ENCODE measurements at places on chromosomes 3 and 15. TPM values are rescaled to one million over a fixed set of nuclear protein-coding genes. Genes with fewer than 3 reads are reported as not detected.

Gene PTX3
- 0.16 TPM for total RNA-seq

Gene COL6A5
- not detected for total RNA-seq

Gene SPPL2A
- total RNA-seq = 94.5 TPM

Gene ISG20
- total RNA-seq = 1.8 TPM

Gene CRBN
- total RNA-seq = 46.6 TPM

Gene IQCF6
- not detected for total RNA-seq

Gene ROBO2
- 0.14 TPM for total RNA-seq

Gene PPIB
- 127 TPM for total RNA-seq

Gene CIDEC
- 6.7 TPM for total RNA-seq

Gene AHSG
- total RNA-seq = not detected

Gene SOX14
- not detected for total RNA-seq

Gene CELF6
- 1.6 TPM for total RNA-seq

Gene SERINC4
- total RNA-seq = 0.30 TPM

Gene CHRM5
- total RNA-seq = not detected

Gene STAB1
- total RNA-seq = 88.1 TPM

Gene GOLGA8G
- total RNA-seq = not detected

Gene RETNLB
- not detected for total RNA-seq
